ENCODE measurements at places on chromosomes 5 and 9.

- peak; percentile 32 for DNase-seq
These were observed 31.8 kb downstream of the SPATA31C2 start for GRCh38 chr9:88106492-88106891.

DNA sequence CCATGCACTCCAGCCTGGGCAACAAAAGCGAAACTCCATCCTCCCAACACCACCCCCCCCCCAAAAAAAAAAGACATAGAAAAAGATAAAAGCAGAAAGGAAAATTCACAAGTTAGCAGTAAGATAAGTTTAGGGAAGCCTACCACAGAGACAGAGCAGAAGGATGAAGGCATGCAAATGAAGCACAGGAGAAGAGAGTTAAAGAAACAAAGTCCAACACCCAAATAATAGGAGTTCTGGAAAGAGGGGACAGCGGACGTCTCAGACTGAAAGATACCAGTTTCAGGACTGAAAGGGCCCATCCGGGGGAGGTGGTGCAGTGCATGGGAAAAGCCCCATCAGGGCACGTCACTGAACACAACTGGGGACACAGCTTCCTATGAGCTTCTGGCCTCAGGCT, 54.3 kb downstream of the OTULIN start:
- DNase-seq: no peak

- DNase-seq: no peak
These were observed 145.5 kb downstream of the PAX5 start for GRCh38 chr9:36888551-36888950.

- no peak for DNase-seq
These were observed 14.8 kb downstream of the STXBP1 start for GRCh38 chr9:127626752-127627493.

DNA sequence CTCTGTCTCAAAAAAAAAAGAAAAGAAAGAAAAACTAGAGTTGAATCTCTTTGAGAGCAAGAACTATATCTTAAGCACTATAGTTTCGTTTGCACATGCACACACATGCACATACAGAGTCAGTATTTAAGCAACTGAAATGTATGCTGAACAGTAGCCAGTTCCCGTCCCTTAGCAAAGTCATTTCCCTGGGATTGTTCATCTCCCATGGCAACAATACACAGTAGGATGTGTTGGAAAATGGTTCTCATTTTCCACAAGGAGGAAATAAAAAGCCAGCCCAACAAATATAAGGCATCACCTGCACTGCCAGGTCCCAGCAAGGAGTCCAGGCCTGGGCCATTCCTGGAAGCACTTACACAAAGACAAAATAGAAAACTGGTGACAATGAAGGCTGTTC, 4.2 kb upstream of the ZNF346 start:
- no peak for DNase-seq

DNA sequence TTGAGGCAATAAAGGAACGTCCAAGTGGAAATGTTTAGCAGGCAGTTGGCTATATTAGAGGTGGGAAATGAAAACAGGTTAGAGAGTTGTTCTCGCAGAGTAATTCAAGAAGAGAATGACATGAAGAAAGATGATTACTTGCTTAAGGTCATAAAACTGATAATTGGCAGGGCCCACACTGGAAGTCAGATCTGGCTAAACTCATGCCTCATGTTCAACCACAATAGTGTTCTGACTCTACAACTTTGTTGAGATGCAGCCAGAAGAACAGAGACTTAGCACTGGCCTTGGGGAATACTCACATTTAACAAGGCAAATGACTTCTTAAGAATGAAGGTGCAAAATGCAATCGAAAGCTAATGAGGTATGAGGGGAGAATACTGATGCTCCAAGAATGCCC, 27.2 kb upstream of the TNFSF8 start:
- DNase-seq: no peak

- no peak for DNase-seq
These were observed 60.8 kb downstream of the HINT1 start for GRCh38 chr5:131104169-131104808.

- no peak for DNase-seq
These were observed 560.5 kb upstream of the MEF2C start for GRCh38 chr5:89443508-89443907.

DNA sequence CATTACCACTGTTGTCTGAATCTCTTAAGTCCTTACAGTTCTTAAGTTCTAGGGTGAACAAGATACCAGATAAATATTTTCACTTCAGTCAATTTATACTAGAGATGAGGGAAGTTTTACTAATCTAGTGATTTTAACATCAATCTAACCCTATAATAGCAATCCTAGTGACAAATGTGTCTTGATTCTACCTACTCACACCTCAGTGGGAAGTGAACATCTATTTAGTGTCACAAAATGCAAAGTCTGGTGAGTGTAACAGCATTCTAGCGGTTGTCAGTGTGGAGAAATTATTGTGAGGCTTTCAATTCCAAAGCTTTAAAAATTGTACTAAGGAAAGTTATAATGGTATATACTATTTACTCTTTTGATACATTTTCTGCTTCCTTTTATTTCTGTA, 225.8 kb upstream of the CYLC2 start:
- no peak for DNase-seq

- DNase-seq: no peak
These were observed 462.7 kb downstream of the EBF1 start for GRCh38 chr5:158637039-158637438.

GRCh38 chr5:123517476-123517875, 5.5 kb downstream of the CSNK1G3 start:
- DNase-seq: no peak

- DNase-seq: no peak
These were observed 364.6 kb downstream of the BRINP1 start for GRCh38 chr9:119004618-119004990.

- DNase-seq: no peak
These were observed 12.1 kb downstream of the TGFBI start for GRCh38 chr5:136040746-136041415.

GRCh38 chr5:167745868-167746267, 545.6 kb upstream of the WWC1 start:
- DNase-seq: no peak

GRCh38 chr9:114981063-114981462, 50.7 kb upstream of the TNFSF8 start:
- no peak for DNase-seq

DNA sequence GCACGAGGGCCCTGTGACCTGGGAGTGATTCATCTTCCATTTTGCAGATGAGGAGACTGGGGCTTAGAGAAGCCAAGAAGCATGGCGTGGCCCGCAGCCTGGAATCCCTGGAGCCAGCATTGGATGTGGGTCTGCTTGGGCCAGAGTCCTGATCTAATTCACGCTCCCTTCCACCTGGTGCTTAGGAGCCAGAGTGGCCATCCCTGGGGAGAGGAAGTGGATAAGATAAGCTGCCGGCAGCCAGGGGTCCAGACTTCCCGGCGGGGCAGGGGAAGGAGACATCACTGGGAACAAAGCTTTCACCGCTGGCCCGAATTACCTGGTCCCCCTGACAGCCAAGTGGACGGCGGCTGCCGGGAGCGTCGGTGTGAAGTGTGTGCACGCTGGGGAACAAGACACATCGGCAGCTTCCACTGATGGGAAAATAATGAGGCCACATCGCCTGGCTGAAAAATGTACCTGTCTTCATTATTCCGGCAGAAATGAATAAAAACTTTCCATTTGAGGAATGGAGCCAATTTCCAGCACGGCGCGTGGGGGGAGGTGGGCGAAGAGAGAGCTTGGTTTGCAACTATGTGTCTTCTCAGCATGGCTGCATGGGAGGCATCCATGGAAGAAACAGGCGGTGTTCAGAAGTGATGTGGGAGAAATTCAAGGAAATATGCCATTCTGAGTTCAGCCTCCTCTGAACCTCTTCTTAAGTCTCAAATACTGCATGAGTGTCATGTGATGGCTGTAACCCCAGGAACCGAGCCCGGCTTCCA, 78.5 kb downstream of the OLFM1 start:
- DNase-seq: peak; percentile 63

DNA sequence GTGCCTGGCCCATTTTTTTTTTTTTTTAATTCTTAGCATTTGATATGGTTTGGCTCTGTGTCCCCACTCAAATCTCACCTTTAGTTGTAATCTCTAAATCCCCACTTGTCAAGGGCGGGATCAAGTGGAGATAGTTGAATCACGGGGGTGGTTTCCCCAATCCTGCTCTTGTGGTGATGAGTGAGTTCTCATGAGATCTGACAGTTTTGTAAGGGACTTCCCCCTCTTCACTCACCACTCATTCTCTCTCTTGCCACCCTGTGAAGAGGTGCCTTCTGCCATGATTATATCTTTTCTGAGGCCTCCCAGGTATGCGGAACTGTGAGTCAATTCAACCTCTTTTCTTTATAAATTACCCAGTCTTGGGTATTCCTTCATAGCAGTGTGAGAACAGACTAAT, 27.2 kb downstream of the NDUFAF2 start:
- no peak for DNase-seq

DNA sequence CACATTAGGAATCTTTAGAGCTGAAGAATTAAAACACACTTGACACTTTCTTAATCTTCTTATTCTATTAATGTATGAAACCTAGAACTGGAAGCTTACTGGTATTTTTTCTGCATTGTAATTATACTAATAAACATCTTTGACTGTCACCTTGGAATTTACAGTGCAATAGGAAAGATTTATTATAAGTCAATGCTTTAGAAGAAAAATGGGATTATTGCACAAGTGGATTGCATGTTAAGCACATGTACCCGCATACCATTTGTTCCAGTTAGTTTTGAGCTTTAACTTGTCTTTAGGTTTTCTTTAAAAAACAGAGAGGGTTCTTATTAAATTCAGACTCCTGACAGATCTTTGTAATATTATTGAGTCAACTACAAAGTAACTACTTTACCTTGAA, 278.5 kb downstream of the CCDC171 start:
- DNase-seq: no peak

DNA sequence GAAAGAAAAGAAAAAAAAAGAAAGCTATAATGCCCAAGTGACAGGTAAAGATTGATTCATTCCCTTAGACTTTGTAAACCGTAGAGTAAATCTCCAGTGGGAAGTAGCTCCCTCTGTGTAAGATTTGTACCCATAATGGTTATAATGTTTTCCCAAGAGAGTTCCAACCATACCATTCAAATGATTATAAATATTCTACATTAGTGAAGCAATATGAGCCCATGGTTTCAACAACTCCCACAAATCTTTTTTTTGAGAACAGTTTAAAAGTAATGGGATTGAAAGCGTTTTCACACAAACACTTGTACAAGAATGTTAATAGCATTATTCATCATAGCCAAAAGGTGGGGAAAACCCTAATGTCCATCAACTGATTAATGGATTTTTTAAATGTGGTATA, 58.0 kb downstream of the GRAMD2B start:
- no peak for DNase-seq

DNA sequence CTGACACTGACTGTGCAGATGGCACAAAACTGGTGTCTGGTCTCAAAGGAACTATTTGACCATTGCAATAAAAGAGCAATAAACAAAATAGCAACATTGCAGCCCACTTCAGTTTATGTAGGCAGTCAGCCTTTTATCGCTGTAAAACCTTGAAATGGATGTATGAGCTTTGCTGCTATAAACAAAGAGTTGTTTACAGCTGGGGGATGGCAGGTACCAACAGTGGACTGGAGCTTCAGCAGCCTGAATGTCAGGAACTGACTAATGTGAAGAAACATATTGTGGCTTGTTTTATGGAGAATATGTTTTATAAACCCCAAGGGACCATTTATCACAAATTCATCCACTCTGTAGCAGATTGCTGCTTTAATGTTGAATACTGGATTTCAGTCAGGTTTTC, 78.0 kb downstream of the PTPRD start:
- no peak for DNase-seq

- DNase-seq: no peak
These were observed 108.9 kb upstream of the CHD1 start for GRCh38 chr5:99037668-99038067.

All from head of caudate nucleus (tissue), 42 donors.